MM.1S (cell line): ENCODE measurements at places on chromosomes 7 and 10.

- 0 out of 2 replicates have a peak, but pooled peaks cover 5% of the 10 kb centered on the region for H3K4me1 ChIP-seq
- no peaks in the 10 kb centered on the region for H3K27me3 ChIP-seq
- no peak overlapping the region for H3K27ac ChIP-seq
- no peak overlapping the region for H3K4me3 ChIP-seq
Measured at GRCh38 chr7:83832009-83832408, 183.1 kb upstream of the SEMA3E start.

DNA sequence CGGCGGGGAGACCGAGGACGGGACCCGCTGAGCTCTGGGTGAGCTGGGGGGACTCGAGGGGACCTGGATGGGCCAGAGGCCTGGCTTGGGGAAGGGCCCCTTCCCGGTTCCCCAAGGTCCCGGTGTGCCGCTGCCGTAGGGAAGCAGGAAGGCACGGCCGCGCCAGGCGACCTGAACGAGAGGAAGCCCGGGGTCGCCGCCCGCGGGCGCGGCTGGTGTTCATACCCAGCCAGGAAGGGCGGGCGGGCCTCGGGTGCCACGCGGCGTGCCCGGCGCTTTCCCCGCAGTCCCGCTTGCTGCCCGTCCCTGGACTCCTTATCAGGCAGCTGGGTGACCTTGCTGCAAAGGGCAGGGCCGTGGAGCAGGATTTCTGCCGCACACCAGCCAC, 38.0 kb downstream of the ZNF777 start:
- H3K36me3 ChIP-seq, result no peaks in the 10 kb centered on the region
- H3K4me3 ChIP-seq, result peak overlapping the region; percentile 57
- H3K27me3 ChIP-seq, result no peaks in the 10 kb centered on the region
- H3K27ac ChIP-seq, result no peak overlapping the region
- no peak for DNase-seq

DNA sequence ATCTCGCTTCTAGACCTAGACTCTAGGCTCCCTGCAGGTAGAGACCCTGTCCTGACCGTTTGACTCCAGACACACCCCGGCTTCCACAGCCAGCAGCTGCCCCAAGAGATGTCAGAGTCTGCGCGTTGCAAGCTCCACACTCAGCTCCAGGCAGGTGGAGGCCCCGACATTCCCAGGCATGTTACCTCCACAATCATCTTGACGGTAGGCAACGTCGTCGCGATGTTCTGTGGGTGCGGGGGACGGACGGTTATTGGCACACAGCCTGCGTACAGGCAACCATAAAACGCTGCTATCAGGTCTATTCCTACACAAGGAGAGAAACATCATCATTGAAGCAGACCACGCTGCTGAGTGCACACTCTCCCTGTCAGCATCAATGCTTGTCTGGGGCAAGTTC, 213.2 kb downstream of the ZMYND11 start:
- H3K4me1 ChIP-seq, result no peaks in the 10 kb centered on the region
- no peak overlapping the region for H3K4me3 ChIP-seq

- no peak overlapping the region for H3K4me3 ChIP-seq
- H3K27me3 ChIP-seq, result no peaks in the 10 kb centered on the region
- no peak overlapping the region for H3K27ac ChIP-seq
Measured at GRCh38 chr7:98423043-98423442, 22.2 kb upstream of the BAIAP2L1 start.

GRCh38 chr7:41501006-41501405, 201.9 kb downstream of the INHBA start:
- H3K27ac ChIP-seq, result no peak overlapping the region
- no peak for DNase-seq
- no peaks in the 10 kb centered on the region for H3K27me3 ChIP-seq
- no peaks in the 10 kb centered on the region for H3K36me3 ChIP-seq

GRCh38 chr7:4613846-4614548, 68.1 kb upstream of the FOXK1 start:
- H3K27ac ChIP-seq, result no peak overlapping the region
- peaks cover 3% of the 10 kb centered on the region; the same call in 1 of the 2 replicates for H3K4me1 ChIP-seq

GRCh38 chr10:35416619-35417312, 80.5 kb downstream of the CCNY start:
- H3K4me3 ChIP-seq, result no peak overlapping the region
- H3K27ac ChIP-seq, result no peak overlapping the region
- no peaks in the 10 kb centered on the region for H3K27me3 ChIP-seq
- DNase-seq, result no peak
- no peaks in the 10 kb centered on the region for H3K36me3 ChIP-seq
- no peaks in the 10 kb centered on the region for H3K4me1 ChIP-seq

GRCh38 chr10:29757551-29758297, 123.0 kb upstream of the SVIL start:
- no peak for DNase-seq
- no peak overlapping the region for H3K4me3 ChIP-seq
- H3K4me1 ChIP-seq, result no peaks in the 10 kb centered on the region
- no peaks in the 10 kb centered on the region for H3K27me3 ChIP-seq
- H3K36me3 ChIP-seq, result no peaks in the 10 kb centered on the region

DNA sequence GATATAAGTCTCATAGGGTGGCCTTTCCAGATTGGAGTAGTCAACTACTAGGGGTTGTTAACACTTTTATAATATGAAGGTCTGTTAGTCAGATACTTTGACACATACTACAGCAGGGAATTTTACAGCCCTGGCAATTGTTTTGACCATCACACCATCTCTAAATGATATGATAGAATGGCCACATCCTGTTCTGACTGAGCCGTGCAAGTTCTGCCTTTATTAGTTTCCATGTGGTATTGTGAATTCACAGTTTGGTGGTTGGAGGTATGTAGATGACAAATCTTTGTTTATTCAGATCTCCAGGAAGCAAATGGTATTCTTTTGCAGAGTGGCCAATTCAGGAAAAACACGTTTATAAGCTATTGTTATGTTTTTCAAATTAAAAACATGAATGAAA, 83.0 kb downstream of the NRG3 start:
- no peak for DNase-seq
- H3K4me1 ChIP-seq, result peaks cover 9% of the 10 kb centered on the region
- H3K27me3 ChIP-seq, result no peaks in the 10 kb centered on the region
- no peak overlapping the region for H3K27ac ChIP-seq
- no peak overlapping the region for H3K4me3 ChIP-seq

- peak; percentile 86 for DNase-seq
- H3K27me3 ChIP-seq, result no peaks in the 10 kb centered on the region
- H3K27ac ChIP-seq, result peak overlapping the region; percentile 96
Measured at GRCh38 chr7:12210179-12211053, 678 bp upstream of the TMEM106B start.

DNA sequence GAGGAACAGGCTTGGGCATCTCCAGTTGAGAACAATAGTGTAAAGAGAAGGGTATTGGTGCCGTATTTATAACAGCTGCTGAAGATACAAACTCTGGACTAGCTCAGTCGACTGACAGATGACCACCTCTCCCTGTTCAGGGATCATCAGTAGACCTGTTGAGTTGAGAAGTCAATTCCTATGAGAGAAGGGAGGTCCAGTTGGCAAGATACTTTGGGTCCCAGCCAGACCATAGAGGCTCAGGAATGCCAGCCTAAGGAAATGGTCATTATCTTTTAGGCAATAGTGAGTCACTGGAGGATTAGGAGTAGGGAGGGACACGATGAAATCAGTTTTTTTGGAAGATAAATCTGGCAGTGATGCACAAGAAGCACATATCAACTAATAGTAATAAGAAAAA, 202.9 kb downstream of the TRIL start:
- H3K27ac ChIP-seq, result no peak overlapping the region
- no peak for DNase-seq
- no peaks in the 10 kb centered on the region for H3K27me3 ChIP-seq
- no peaks in the 10 kb centered on the region for H3K4me1 ChIP-seq
- H3K4me3 ChIP-seq, result no peak overlapping the region
- H3K36me3 ChIP-seq, result no peaks in the 10 kb centered on the region

DNA sequence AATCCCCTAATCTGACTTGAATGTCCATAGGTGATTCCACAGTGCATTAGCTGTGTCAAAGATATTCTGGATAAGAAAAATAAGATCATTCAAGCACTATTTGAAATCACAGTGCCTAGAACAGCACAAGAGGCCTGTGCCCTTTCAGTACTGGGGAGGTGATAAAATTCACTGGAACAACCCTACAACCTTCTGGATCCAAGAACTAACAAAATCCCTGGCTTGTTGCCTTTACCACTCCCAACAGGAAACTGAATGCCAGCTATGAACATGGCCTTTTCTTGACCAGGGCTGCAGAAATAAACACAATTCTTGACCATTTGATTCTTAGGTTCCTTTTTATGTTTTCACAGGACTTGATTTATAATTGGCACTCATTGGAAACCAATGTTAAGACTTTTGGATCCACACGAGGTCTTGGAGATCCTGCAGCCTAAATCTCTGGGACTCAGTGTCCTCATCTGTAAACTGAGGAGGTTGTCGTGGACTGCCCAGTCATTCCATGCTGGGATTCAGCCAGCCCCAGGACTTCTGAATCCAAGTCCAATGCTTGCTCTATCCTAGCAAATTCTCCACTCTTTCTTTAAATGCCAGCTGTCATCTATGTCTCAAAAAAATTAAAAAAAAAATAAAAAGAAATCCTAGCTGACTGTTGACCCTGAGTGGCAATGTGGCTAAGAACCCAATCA, 624.7 kb downstream of the KCNMA1 start:
- DNase-seq, result no peak
- no peaks in the 10 kb centered on the region for H3K27me3 ChIP-seq
- no peaks in the 10 kb centered on the region for H3K36me3 ChIP-seq
- H3K4me1 ChIP-seq, result 0 out of 2 replicates have a peak, but pooled peaks cover 4% of the 10 kb centered on the region

- H3K4me3 ChIP-seq, result 0 out of 2 replicates have a peak overlapping the region, but pooled peaks have one; percentile 3
- H3K27ac ChIP-seq, result peak overlapping the region; percentile 77
- DNase-seq, result no peak
- peaks cover 38% of the 10 kb centered on the region for H3K4me1 ChIP-seq
- no peaks in the 10 kb centered on the region for H3K27me3 ChIP-seq
Measured at GRCh38 chr7:106717254-106717954, 56.4 kb upstream of the CCDC71L start.

DNA sequence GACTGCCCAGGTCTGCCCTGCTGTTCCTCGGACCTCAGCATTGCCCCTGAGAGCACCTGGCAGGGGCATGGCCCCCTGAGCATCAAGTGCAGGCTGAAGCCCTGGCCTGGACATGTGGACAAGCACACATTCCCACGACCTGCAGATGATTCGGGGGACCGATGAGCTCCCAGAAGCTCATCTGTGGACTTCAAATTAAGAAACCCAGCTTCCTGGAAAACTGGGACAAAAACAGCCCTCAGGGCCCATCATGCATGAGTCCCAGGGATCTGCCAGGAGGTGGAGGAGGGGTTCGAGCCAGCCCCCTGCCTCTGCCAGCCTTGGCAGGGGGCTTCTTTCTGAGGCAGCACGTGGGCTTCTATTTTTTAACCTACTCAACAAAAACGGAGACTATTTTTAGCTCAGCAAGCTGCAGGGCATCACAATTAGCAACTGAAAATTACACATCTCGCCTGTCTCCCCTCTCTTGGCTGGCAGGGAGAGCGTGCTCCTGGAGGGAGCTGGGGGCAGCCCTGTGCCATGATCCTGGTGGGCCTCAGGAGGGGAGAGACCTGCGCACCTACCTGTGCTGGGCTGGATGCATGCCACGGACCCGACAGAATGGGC, 51.8 kb downstream of the RASGEF1A start:
- no peaks in the 10 kb centered on the region for H3K36me3 ChIP-seq
- no peak overlapping the region for H3K4me3 ChIP-seq
- peaks cover 10% of the 10 kb centered on the region for H3K4me1 ChIP-seq

GRCh38 chr7:134856691-134857090, 77.3 kb downstream of the CALD1 start:
- H3K27ac ChIP-seq, result no peak overlapping the region
- no peak overlapping the region for H3K4me3 ChIP-seq
- H3K27me3 ChIP-seq, result no peaks in the 10 kb centered on the region
- H3K4me1 ChIP-seq, result no peaks in the 10 kb centered on the region
- no peaks in the 10 kb centered on the region for H3K36me3 ChIP-seq

DNA sequence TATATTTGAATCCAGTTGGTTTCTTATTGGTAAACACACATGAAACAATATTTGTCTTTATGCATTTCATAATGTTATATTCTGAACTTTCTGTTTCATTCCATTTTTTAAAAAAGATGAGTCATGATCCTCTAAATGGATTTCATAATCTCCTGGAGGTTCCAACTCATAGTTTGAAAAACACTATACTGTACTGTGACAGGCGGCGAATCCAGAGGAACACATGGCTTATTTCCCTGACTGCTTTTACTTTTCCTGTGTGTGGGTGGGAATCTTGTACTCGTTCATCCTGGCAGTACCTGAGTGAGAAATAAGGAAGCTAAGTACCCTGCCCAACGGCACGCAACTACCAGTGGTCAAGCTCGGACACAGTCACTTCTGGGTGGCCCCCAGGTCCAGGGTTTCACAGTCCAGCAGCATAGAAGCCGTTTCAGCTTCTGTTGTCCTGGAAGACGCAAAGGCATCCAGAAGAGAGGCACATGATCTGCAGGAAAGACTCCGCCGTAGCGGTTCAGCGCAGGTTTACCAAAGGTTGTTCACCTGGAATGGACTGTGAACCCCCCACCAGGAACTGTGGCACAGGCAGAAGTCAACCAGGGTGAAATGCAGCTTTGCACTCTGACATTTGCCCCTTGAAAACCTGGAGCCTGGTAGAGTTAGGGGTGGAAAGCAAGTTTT, 117.7 kb downstream of the CCNY start:
- H3K4me1 ChIP-seq, result 0 out of 2 replicates have a peak, but pooled peaks cover 5% of the 10 kb centered on the region
- H3K4me3 ChIP-seq, result no peak overlapping the region

GRCh38 chr7:48244864-48245271, 73.6 kb downstream of the ABCA13 start:
- H3K27ac ChIP-seq, result no peak overlapping the region
- H3K27me3 ChIP-seq, result no peaks in the 10 kb centered on the region
- DNase-seq, result no peak
- no peaks in the 10 kb centered on the region for H3K4me1 ChIP-seq
- no peaks in the 10 kb centered on the region for H3K36me3 ChIP-seq

GRCh38 chr7:99392659-99393354, 15.6 kb downstream of the PDAP1 start:
- no peaks in the 10 kb centered on the region for H3K36me3 ChIP-seq
- H3K27me3 ChIP-seq, result no peaks in the 10 kb centered on the region
- peak overlapping the region; percentile 47; the same call in 1 of the 2 replicates for H3K27ac ChIP-seq
- DNase-seq, result peak; percentile 83
- H3K4me1 ChIP-seq, result no peaks in the 10 kb centered on the region

DNA sequence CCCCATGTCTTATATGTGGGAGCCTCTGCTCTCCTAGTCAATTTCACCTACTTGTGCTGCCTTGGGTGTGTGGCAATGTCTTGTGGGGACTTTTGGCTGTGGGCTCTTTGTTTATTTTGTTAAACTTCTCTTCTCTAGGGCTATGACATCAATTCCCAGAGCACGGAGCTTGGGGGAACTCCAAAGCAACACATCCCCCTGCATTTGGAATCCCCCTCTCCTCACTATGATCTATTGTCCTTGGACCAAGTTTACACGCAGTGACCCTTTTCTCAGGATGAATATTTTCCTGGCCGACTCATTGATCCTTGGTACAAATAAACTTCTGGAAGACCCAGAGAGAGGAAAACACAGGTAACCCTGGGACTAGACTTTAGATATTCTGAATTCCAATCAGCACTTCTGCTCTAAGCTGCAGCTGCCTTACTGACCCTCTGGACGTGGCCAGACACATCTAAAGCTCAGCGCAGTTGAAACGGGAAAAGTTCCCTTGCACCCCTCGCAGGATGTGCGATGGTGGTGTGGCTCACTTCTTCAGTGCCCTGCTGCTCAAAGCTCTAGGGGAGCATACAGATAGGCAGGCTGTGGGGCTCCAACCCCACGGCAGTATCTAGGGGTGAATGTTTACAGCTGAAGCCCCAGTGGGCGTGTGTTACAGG, 110.8 kb downstream of the TMEM178B start:
- no peaks in the 10 kb centered on the region for H3K36me3 ChIP-seq
- no peak overlapping the region for H3K4me3 ChIP-seq
- no peak for DNase-seq
- H3K27ac ChIP-seq, result no peak overlapping the region
- no peaks in the 10 kb centered on the region for H3K4me1 ChIP-seq

GRCh38 chr7:12281038-12281437, 69.9 kb downstream of the TMEM106B start:
- H3K4me3 ChIP-seq, result no peak overlapping the region
- H3K36me3 ChIP-seq, result no peaks in the 10 kb centered on the region
- no peaks in the 10 kb centered on the region for H3K27me3 ChIP-seq
- no peaks in the 10 kb centered on the region for H3K4me1 ChIP-seq
